ENCODE measurements at places on chromosomes 7 and 10. TPM values are rescaled to one million over a fixed set of nuclear protein-coding genes. Genes with fewer than 3 reads are reported as not detected.
A peak's percentile ranks its signal among the peaks of the same experiment; 100 is the strongest.

DNA sequence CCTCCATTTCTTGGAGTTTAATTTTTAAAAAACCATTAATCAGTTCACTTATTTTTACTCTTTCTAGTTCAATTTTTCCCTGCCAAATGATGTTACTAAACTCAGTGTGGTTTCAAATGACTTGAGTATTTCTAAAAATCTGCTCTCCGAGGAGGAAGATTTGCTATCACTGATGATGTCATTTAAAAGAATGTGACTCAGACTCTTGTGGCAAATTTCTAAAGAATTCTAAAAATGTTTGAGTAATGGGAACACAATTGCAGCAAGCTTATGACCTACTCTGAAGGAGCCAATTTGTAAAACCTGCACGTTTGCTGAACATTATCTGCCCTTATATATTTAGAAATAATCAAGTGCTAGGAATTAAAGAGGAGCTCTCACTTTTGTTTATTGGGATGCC lies 88.6 kb downstream of the SPAG6 start:
- no peak overlapping the region for H3K27ac ChIP-seq
- no peak overlapping the region for H3K4me3 ChIP-seq
- peaks cover 18% of the 10 kb centered on the region for H3K4me1 ChIP-seq
- no peak for DNase-seq
- no peaks in the 10 kb centered on the region for H3K36me3 ChIP-seq
- H3K27me3 ChIP-seq: no peaks in the 10 kb centered on the region

The CRHR2 gene
- polyA plus RNA-seq: not detected

DNA sequence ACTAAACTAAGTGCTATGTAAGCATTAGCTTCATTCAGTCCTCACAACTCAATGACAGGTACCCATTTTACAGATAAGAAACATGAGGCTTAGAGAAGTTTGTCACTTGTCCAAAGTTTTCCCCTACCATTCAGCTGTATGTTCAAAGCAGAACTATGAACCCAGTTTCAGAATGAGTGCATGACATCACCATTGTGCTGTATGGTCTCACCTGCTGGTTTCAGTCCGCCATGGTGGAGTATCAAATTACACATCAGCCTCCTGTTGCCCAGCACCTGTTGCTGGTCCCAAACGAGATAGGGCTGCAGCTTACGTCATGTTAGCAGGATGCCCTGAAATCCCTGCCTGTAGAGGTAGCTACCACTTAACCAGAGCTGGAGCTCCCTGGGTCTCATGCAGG lies 95.0 kb downstream of the DYNC1I1 start:
- H3K36me3 ChIP-seq: no peaks in the 10 kb centered on the region
- H3K4me1 ChIP-seq: no peaks in the 10 kb centered on the region
- no peaks in the 10 kb centered on the region for H3K27me3 ChIP-seq
- no peak overlapping the region for H3K27ac ChIP-seq

- H3K4me3 ChIP-seq: no peak overlapping the region
- H3K36me3 ChIP-seq: no peaks in the 10 kb centered on the region
- H3K27me3 ChIP-seq: no peaks in the 10 kb centered on the region
- DNase-seq: no peak
These were observed 25.8 kb downstream of the TMEM254 start for GRCh38 chr10:80104066-80104926.

- no peak overlapping the region for H3K4me3 ChIP-seq
- DNase-seq: no peak
- no peaks in the 10 kb centered on the region for H3K4me1 ChIP-seq
- H3K27me3 ChIP-seq: no peaks in the 10 kb centered on the region
These were observed 41.6 kb upstream of the GTF2IRD1 start for GRCh38 chr7:74412056-74412455.

GRCh38 chr7:121278120-121279021 lies 50.4 kb upstream of the WNT16 start:
- DNase-seq: no peak
- H3K27me3 ChIP-seq: no peaks in the 10 kb centered on the region
- peaks cover 16% of the 10 kb centered on the region for H3K36me3 ChIP-seq
- peaks cover 13% of the 10 kb centered on the region for H3K4me1 ChIP-seq
- H3K27ac ChIP-seq: no peak overlapping the region

DNA sequence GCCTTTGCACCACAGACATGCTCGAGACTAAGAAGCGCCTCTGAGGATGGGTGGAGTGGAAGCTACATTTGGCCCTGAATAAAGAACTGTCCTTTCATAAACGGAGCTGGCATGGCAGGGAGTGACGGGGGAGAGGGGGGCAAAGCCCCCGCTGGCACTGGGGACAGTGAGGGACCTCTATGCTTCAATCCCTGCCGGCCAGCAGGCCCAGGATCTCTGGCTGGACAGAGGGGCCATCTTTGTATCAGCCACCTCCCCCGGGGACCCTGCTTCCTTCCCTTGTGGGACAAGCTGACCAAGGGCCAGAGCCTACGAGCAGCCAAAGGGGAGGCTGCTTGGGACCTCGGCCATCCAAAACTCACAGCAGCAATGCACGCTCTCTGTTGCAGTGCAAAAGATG lies 28.2 kb upstream of the ECHDC3 start:
- DNase-seq: no peak
- no peak overlapping the region for H3K27ac ChIP-seq
- H3K4me3 ChIP-seq: no peak overlapping the region
- no peaks in the 10 kb centered on the region for H3K36me3 ChIP-seq
- no peaks in the 10 kb centered on the region for H3K27me3 ChIP-seq
- peaks cover 19% of the 10 kb centered on the region for H3K4me1 ChIP-seq

DNA sequence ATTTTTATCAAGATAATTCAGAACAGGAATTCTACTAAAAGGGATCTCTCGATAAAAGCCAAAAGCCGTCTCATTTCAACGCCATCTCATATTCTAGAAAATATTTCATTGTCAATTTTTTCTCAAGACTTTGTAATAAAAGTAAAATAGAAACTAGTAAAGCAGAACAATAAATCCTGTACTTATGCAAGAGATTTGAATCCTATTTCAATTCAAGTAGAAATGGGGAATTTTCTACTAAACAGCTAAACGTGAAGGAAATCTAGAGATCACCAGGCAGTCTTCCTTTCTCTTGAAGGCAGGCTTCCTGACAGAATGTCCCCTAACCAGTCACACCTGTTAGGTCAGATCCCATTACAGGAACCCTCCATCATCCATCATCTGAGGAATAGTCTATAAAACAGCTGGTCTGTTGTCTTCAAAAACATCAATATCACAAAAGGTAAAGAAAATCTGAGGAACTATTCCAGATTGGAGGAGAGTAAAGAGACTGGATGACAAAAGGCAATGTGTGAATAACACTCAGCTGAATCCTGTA lies 23.7 kb downstream of the USP6NL start:
- H3K4me1 ChIP-seq: no peaks in the 10 kb centered on the region
- no peaks in the 10 kb centered on the region for H3K27me3 ChIP-seq
- DNase-seq: no peak
- no peak overlapping the region for H3K4me3 ChIP-seq
- no peaks in the 10 kb centered on the region for H3K36me3 ChIP-seq

DNA sequence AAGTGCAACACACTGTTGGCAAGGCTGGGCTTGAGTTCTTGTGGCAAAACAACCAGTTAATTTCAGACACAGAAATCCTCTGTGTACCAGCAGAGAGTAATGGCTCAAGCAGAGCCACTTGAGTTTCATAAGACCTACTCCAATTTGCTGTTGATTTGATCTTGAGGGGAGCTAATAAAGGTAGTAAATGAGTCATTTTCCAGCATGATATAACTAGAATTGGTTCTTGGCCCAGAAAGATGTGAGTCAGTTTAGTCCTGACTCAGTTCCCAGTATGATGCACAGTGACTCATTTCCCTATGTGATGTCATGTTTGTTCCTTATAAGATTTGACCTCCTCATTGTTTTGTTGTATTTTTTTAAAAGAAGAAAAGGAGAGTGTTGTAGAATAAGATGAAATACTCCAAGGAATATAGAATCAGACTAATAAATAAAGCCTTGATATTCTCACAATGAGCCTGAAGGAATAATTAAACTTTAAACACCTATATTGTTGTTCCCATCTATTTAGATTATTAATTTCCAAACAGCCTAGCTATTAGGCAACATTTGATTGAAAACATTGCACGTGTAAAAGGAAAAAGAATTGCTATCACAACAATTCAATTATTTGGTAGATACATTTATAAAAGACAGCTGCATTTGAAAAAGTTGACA lies 186.2 kb downstream of the REEP3 start:
- H3K36me3 ChIP-seq: no peaks in the 10 kb centered on the region
- H3K4me3 ChIP-seq: no peak overlapping the region
- peak overlapping the region; percentile 5 for H3K27ac ChIP-seq
- peaks cover 10% of the 10 kb centered on the region for H3K4me1 ChIP-seq
- H3K27me3 ChIP-seq: no peaks in the 10 kb centered on the region

GRCh38 chr10:21753497-21754270 lies 219.7 kb downstream of the MLLT10 start:
- no peaks in the 10 kb centered on the region for H3K27me3 ChIP-seq
- H3K27ac ChIP-seq: no peak overlapping the region
- H3K36me3 ChIP-seq: peaks cover 5% of the 10 kb centered on the region
- DNase-seq: no peak
- no peak overlapping the region for H3K4me3 ChIP-seq

DNA sequence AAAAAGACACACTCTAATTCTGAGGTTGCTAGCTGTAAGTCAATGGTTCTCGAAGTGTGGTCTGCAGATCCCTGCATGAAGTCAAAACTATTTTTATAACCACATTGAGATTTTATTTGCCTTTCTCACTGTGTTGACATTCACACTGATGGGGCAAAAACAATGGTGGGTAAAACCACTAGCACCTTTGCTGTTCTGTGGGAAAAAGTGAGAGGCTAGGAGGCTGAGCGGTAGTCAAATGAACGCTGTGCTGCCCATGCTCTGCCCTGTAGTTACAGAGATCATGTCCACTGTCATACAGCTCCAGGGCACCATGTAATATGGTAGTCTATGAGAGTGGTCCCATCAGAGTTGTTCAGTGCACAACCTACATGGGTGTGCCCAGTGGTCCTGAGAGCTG lies 21.6 kb upstream of the PDCD4 start:
- DNase-seq: no peak
- H3K27me3 ChIP-seq: no peaks in the 10 kb centered on the region
- H3K27ac ChIP-seq: no peak overlapping the region
- H3K4me3 ChIP-seq: no peak overlapping the region
- H3K4me1 ChIP-seq: peaks cover 29% of the 10 kb centered on the region
- no peaks in the 10 kb centered on the region for H3K36me3 ChIP-seq

GRCh38 chr10:131638880-131639278 lies 261.9 kb upstream of the PPP2R2D start:
- H3K4me1 ChIP-seq: no peaks in the 10 kb centered on the region
- no peak for DNase-seq
- no peak overlapping the region for H3K27ac ChIP-seq
- peaks cover 2% of the 10 kb centered on the region for H3K27me3 ChIP-seq
- H3K36me3 ChIP-seq: no peaks in the 10 kb centered on the region

DNA sequence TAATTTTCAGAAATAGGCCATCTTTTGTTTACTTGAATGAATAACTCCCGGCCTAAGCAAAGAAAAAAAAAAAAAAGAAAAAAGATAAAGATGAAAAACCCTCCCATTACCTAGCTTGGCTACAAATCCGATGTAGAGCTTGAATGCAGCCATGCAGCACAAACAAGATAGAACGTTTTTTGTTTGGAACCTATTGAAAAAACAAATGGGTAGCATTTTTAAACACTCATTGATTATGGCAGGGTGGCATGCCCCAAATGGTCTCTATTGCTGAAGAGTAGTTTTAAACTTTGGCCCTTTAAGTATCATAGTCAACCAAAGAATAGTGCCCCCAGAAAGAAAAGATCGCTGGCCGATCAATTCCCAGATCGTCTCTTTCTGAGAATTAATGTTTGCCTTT lies 84.4 kb downstream of the VTI1A start:
- H3K27ac ChIP-seq: no peak overlapping the region
- H3K27me3 ChIP-seq: no peaks in the 10 kb centered on the region
- H3K4me3 ChIP-seq: no peak overlapping the region
- H3K36me3 ChIP-seq: no peaks in the 10 kb centered on the region

DNA sequence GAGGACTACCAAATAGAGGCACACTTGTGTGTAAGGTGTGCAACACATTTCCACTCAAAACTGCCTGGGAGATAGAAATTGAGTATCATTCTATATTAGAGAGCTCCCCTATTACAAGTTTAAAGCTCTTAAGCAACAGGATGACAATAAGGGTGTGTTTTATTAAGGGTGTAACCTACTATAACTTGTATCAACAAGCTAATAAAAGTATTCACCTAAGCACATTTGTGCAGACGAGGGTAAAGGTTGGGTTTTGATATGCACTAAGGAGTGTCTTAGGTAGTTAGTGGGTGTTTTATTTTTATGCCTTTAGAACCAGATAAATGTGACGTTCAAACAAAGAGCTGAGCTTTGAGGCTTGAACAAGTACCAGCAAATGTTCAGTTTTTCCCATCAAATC lies 2.8 kb upstream of the FAM53B start:
- H3K36me3 ChIP-seq: no peaks in the 10 kb centered on the region
- no peaks in the 10 kb centered on the region for H3K27me3 ChIP-seq
- no peak for DNase-seq

The LRGUK gene
- 0.15 TPM for polyA plus RNA-seq

The OR2A1 gene
- polyA plus RNA-seq: 0.08 TPM

- no peak overlapping the region for H3K4me3 ChIP-seq
- DNase-seq: no peak
- H3K36me3 ChIP-seq: peaks cover 72% of the 10 kb centered on the region
These were observed 18.1 kb upstream of the DAGLB start for GRCh38 chr7:6465862-6466261.

The ABCB4 gene
- polyA plus RNA-seq: 93.8 TPM

DNA sequence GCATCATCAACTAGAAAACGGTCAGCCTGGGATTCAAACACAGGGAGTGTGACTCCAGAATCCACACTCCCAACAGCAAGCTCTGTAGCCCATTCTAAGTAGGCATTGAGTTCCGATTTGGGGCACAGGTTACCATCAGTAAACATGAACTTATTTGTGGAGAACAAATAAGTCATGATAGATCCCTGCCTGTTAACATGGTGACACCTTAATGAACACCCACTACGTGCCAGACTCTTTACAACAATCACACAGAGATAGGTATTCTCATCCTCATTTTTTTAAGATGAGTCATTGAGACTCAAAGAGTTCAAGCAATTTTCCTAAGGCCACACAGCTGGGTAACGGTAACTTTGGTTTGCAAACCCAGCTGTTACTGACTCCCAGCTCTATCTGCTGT lies 91.5 kb downstream of the LYZL2 start:
- no peak overlapping the region for H3K4me3 ChIP-seq
- H3K27me3 ChIP-seq: no peaks in the 10 kb centered on the region
- DNase-seq: no peak
- H3K36me3 ChIP-seq: no peaks in the 10 kb centered on the region

DNA sequence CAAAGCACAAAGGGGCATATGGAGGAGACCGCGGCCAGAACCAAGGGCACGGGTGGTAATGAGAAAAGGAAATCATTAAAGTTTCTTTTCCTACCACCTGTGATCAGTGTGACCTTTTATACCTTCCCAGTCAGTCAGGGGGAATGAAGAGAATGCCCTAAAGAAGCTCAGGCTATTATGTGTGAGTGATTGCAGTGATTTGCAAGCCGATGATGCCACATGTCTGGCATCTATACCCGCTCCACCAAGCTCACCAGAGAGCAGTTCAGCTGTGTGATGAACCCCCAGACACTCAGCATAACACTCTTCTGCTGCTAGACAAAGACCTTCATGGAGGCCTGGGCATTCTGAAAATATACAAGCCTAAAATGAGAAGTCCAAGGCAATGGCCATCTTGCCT lies 106.2 kb upstream of the AGK start:
- no peaks in the 10 kb centered on the region for H3K27me3 ChIP-seq
- no peaks in the 10 kb centered on the region for H3K4me1 ChIP-seq
- no peak for DNase-seq
- H3K36me3 ChIP-seq: no peaks in the 10 kb centered on the region
- H3K4me3 ChIP-seq: no peak overlapping the region
